Naive thymus-derived CD8-positive, alpha-beta T cell (primary cell): ENCODE measurements at places on chromosomes 11 and 22. TPM values are rescaled to one million over a fixed set of nuclear protein-coding genes. Genes with fewer than 3 reads are reported as not detected.

PRDM11 gene
- 1.4 TPM for polyA plus RNA-seq

- no peak for DNase-seq
Observed at GRCh38 chr11:85896876-85897275, 41.7 kb downstream of the CCDC83 start.

HSPB2 gene
- polyA plus RNA-seq, result not detected

DNA sequence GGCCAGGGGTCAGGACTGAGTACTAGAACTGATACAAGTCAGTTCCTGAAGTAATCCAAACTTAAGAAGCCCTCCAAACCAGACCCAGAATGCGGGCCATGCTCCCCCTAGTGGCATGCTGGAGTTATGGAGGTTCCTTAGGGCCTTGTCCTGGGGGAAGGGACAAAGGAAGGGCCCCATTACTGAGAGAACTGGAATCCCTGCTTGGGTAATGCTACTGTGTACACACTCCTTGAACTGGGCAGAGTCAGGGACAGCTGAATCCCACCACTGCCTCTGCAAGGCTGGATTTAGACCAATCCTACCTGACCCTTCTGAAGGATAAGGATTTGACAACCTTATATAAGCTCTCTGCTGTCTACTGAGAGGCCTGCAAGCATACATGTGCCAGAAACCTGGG, 97.3 kb upstream of the AKIP1 start:
- no peak for DNase-seq

DNA sequence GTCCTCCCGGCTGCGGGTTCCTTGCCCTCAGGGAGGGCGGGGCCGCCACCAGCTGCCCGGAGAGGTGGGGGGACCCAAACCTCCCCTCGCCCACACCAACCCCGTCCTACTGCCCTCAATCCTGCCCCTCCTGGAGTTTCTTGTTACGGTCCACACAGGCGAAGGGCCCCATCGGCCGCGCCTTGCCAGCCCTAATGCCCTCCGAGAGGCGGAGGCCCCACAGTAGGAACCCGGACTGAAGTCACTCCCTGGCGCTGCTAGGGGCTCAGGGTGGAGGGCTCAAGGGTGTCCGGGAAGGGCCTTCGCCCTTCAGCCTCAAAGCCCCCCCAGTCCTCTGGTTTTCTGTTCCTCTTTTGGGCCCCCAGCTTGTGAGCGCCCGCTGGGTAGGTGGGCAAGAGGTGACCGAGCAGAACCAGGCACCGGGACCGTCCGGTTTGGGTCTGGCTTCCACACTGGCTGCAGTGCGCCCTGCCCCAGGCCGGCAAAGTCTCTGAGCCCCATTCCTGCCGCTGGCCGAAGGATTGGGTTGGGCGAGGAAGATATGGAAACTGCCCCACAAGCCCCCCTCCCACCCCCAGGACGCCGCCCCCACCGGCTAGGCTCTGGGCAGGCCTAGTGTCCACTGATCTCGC, 24.5 kb downstream of the DUSP8 start:
- DNase-seq, result no peak

- DNase-seq, result no peak
Observed at GRCh38 chr11:86947541-86947940, 7.7 kb downstream of the FZD4 start.

DNA sequence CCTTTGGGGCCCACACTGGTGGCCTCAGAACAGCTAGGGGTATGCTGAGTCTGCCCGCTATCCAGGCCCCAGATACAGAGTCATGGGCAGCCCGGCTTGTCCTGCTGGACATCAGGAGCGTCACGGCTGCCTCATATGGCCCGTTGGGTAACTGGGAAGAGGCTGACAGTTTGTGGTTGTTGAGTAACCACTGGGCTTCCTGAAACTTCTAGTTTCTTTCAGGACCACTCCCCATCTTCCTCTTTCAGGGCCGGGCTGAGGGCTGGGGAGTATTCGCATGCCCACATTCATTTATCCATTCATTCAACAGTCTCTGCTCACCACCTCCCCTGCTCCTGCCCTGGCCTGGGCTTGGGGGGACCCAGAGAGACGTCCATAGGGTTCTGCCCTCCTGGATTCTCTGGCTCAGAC, 13.4 kb upstream of the P2RY2 start:
- no peak for DNase-seq
